Daoy (cell line): ENCODE measurements at places on chromosomes 6 and 20. TPM values are rescaled to one million over a fixed set of nuclear protein-coding genes. Genes with fewer than 3 reads are reported as not detected.

DNA sequence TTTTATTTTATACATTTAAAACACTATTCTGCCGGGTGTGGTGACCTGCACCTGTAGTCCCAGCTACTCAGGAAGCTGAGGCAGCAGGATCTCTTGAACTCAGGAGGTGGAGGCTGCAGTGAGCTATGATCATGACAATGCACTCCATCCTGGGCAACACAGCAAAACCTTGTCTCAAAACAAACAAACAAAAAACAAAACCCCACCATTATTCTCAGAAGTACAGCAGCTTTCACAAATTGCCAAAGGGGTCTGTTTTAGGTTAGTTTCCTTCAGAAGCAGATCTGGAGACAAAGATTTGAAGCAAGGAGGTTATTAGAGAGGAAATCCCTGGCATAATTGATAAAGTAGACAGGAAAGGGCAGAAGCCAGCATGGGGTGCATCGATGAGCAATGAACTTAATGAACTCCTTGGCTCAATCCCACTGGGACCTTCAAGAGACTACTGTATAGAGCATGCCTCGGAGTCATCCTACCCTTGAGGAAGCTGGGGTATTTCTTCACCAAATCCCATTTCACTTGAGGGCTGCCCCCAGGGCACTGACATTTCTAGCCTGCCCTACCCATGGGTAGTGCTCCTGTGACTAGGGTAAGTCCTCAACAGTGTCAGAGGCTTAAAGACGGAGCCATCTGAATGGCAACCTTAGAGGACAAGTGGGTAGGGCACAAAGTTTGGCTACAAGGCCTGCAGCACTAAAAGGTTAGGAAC, 43.2 kb upstream of the DDR1 start:
- DNase-seq, result no peak

BTNL2 gene
- total RNA-seq, result not detected in 2 replicates

DNA sequence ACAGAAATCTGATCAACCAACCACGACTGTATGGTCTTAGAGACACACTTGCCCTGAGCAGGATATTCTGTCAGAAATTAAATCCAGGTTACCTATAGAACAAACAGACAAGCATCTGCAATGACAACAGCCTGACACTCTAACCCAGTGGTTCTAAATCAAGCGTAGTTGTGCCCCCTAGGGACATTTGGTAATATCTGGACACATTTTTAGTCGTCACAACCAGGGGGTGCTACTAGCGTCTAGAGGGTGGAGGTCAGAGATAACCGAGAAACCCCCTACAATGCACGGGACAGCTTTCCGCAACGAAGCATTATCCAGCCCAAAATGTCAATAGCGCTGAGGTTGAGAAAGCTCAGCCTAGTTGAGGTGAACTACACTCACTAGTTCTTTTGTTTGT, 32.3 kb downstream of the ID4 start:
- no peak for DNase-seq

SLCO4A1 gene
- 15.4 and 16.3 TPM in 2 replicates for total RNA-seq

DNA sequence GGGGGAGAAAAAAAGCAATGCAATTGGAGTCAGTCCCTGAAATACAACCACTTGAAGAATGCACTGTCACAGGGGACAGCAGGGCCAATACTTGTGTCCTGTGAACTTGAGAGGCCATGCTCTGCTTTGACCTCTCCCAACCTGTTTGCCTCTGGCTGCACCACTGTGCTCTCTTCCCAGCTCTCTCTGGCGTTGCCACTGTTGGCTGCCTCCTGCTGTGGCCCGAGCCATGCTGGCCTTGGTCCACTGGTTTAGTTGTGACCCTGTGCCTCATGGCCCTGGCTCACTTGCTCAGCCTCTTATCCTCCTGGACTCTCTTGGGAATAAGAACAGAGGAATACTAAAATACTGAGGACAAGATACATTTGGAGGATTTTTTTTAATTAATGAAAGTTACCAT, 14.5 kb upstream of the FBXO30 start:
- DNase-seq, result no peak

SIRPA gene
- 7.2 and 11.5 TPM in 2 replicates for total RNA-seq

TPD52L1 gene
- total RNA-seq, result 4.9 and 6.4 TPM in 2 replicates

DNA sequence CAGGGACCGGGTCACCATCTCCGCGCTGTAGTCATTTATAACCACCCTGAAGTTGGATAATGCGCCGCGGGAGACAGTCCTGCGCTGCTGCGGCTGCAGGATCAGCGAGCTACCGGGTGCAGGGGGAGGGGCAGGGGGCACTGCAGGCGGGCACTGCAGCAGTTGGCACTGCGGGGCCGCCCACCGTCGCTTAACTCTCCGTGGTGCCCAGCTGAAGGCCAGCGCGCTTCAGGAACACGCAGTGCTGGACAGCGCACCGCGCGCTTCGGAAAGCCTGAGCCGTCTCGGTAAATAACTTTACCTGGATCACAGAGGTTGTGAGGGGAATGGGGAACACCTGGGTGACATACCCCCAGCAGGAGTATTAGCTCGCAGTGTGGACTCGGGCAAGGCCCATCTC, 12.4 kb upstream of the LRFN2 start:
- DNase-seq, result no peak

DNA sequence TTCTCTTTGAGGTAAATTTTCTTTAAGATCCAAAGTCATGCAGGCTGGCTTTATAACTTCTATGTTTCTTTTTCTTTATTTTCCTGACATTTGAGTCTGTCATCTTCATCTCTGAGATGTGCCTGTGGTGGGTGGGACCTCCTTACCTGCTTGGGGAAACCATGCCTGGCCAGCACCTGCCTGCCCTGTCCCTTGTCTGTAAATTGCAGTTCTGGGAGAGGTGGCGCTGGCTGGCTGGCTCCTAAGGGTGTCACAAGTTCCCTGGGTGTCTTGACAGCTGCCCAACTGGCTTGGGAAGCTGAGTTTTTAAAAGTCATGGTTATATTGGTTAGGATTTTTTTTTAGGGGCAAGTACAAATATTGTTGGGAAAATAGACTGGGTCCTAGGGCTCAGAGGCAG, 36.3 kb downstream of the SCAND1 start:
- no peak for DNase-seq

ANGPT4 gene
- under 0.01 and 0.03 TPM in 2 replicates for total RNA-seq
